Omental fat pad (tissue), 4 donors: ENCODE measurements at places on chromosomes 7 and 10.

DNA sequence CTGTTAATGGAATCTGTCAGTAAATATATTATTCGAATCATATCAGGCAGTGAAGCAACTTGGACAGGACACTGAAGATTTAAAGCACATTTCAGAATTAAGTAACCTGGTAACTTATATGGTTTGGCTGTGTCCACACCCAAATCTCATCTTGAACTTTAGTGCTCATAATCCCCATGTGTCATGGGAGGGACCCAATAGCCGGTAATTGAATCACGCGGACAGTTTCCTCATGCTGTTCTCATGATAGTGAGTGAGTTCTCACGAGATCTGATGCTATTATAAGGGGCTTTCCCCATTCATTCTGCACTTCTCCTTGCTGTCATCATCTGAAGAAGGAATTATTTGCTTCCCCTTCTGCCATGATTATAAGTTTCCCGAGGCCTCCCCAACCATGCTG lies 83.2 kb upstream of the COL1A2 start:
- DNase-seq: no peak

DNA sequence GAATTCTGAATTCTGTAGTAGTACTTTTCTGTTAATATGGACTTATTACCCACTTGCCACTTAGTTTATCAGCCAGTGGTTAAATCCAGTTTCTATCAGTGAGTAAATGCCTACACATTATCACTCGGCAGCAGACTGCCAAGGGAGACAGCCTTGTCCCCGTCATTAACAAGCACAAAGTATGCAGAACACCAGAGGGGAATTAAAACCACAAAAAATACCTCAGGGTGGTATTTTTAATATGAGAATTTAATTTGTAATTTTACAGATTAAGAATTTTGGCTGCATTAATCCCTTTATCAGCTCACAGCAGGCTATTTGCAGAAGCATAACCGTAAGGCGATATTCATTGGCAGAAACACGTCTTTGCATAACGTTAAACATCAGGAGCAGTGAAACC lies 150.0 kb upstream of the FZD1 start:
- DNase-seq: no peak

- DNase-seq: no peak
These were observed 20.0 kb upstream of the PARP12 start for GRCh38 chr7:140082770-140083169.

GRCh38 chr10:116802474-116802873 lies 46.8 kb upstream of the ENO4 start:
- DNase-seq: no peak

DNA sequence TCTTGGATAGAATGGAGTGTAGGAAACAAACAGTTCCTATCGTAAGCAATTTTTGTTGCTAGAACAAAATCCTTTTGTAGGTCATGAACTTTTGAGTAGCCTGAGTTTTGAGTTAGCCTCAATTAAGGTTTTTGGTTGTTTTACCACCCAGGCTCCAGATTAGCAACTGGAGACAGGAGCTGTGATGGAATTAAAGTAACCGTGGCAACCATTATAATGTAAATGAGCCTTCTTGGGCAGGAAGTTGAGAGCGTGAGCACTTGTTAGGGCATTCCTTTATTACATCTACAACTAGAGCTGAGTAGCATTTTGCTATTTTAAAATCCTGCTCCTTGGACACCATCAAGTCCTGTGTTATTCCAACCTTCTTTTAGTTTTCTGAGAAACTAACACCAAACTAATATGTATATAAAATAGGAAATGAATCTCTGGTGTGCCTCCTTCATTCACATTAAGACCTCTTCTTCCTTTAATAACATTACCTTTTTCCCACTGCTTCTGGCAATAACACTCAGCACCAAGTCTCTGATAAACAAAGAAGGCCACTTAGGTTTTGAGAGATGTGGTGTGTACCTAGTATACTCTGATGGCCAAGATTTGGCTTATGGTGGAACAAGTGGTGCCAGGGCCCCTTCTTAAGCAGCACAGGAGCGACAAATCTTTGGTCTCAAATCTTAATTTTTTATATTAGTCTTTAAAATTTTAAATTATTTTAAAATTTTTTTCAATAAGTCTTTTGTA lies 34.0 kb downstream of the AHCYL2 start:
- DNase-seq: no peak

GRCh38 chr7:75722373-75722772 lies 16.4 kb downstream of the HIP1 start:
- DNase-seq: no peak

DNA sequence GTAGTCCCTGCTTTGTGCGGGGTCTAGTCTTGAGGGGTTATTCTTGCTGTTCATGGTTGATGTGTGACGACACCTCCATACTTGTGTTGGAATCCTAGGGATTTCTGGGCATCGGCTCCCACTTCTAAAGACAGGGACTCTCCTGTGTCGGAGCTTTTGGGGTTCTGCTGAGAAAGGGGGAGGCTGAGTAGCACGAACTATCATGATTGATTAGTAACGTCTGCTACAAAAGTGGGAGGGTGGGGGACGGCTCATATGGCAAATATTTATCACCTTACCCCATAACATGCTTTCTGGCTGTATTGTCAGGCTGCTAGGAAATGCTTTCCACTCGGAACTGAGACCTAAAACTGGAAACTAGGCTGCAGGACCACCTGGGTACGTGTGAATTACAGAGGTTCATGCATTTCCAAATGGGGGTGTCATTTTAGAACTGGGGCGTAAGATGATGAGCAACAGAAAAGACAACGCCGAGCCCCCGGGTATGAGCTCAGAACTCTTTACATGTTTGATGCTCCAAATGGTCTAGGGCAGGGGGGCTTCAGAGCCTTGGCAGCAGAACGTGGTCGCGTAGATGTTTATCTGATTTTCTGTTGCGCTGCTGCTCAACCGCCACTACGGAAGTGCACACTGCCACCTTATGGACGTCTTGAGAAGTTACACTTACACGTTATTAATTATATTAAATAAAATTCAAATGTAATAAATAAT lies 15.1 kb upstream of the NME8 start:
- no peak for DNase-seq

DNA sequence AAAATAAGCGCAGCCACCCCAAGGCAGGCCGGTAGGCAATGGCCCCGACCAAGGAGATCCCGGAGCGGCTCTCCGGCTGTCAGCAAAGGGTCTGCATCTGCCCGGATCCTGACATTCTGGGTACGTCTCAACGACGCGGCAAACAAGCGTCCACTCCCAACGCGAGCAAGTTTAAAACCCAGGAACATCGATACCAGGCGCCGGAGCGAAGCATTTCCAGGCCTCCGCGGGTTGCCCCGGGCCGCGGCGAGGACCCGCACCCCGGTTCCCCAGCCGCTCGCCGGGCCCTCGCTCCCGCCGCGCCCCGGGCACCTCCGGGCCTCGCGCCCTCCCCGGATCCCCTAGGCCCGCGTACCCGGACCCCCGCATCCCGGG lies 453 bp downstream of the URGCP start:
- peak; percentile 31 for DNase-seq

- no peak for DNase-seq
These were observed 109.0 kb upstream of the STARD3NL start for GRCh38 chr7:38069052-38069451.

DNA sequence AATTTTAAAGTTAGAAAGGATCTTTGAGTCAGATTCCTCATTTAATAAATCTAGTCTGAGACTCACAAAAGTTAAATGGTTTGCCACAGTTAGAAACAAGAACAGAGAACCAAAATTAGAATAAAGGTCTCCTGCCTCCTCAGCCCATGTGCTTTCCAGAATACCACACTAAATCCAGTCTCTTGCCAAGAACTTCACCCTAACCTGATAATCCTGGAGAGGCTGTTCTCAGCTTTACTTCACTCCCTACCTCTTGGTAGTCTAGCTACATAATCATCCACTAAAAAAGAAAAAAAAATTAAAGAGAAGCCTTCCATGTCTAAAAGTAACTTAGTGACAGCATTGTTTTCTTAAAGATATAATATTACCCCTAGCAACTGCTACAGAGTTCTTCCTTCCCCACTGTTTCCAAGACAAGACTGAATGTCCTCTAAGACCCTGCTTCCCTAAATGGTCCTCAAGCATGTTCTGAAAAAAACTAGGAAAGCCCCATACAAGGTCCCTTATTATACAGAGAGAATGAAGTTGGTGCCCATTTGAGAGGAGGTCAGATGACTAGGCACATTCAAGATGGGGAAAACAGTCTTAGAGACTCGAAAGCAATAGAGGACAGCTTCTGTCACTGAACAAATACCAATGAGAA lies 56.8 kb downstream of the ZNF438 start:
- DNase-seq: no peak

GRCh38 chr7:125670926-125671572 lies 741.4 kb upstream of the POT1 start:
- DNase-seq: no peak

DNA sequence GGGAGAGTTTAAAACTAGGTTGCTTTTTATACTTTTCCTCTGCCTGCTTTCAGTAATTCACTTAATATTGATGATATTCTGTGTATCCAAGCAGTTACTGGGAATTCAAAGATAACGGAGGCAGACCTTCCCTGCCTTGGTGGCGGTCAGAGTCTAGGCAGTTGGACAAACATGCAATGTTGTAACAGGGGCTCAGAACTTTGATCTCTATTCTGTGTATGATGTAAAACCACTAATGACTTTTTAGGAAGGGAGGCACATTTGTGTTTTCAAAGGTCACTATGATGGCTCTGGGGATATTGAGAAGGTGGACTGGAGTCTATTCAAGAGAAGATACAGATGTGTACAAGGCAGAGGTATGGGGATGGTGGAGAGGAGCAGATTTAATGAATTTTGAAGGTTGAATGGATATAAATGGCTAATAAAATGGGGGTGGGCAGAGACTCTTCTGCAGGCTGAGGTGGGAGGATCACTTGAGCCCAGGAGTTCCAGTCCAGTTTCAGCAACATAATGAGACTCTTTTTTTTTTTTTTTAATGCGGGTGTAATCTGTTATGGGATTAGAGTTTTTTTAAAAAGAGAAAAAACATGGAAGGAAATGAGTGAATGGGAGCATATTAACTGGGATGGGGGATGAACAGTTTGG lies 5.7 kb upstream of the PON2 start:
- DNase-seq: no peak

DNA sequence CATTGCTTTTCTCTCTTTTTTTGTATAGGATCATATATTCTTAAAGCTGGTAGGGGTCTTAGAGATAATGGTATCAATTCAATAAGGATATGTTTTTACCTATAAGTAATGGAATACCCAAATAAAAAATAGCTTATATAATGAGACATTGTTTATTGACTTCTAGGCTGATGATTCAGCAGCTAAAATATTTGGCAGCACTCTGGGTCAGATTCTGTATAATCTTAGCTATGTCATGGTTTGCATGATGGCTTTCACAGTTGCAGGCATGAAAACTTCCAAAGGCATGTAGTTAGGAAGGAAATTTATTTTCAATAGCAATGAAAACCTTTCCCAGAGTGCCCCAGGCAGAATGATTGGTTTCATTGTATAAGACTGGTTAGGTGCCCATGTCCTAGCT lies 32.1 kb upstream of the A1CF start:
- DNase-seq: no peak

GRCh38 chr7:51246258-51247245 lies 70.1 kb downstream of the COBL start:
- DNase-seq: no peak

- no peak for DNase-seq
These were observed 254.9 kb downstream of the KIAA1217 start for GRCh38 chr10:24463611-24464426.

GRCh38 chr10:70763567-70763966 lies 21.6 kb downstream of the TBATA start:
- no peak for DNase-seq

- DNase-seq: no peak
These were observed 21.2 kb downstream of the NACAD start for GRCh38 chr7:45067582-45067981.

DNA sequence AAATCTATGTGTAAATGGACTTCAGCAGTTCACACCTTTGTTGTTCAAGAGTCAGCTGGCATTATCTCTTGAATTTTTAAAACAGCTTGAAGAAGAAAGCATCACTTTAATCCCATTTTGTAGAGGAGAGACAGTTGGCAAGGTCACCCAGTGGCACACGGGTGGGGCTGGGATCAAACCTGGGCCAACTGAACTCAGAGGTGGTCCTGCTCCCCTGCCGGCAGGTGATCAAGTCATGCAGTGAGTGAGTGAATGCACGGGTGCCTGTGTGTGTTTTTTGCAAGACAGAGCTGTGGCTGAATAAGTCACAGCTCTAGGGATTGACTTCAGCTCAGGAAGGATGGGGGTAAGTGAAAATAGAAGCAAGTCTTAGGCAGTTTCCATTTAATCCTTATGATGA lies 9.5 kb downstream of the GHRHR start:
- DNase-seq: no peak

DNA sequence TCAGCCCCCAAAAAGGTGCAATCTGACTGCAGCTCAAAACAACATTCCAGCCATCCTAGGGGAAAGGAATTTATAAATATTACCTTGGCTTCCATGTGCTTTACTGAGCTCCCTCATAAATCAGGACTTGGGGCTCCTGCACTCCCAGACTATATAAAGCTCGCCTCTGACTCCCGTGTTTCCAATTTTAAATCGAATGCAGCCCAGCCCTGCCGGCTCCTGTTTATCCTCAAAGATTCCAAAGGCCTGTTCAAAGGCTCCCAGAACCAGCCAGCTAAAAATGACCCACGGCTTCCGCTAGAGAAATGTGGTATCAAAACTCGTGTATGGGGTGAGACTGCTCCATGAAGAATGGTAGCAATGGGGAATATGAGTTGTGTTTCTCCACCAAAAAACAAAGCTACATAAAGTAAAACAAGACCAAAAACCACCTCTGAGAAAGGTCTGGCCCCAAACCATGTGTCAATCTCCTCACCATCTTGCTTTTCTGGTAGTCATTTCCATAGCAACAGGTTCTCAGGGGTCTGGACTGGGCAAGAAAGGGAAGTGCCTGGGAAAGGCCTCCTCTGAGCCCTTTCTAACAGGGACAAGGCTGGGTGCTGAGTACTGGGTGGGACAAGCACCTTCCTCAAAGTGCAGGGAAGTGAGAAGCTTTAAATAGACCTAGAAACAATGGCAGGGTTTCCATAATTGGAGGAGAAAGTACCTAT lies 5.1 kb downstream of the CALML3 start:
- no peak for DNase-seq

DNA sequence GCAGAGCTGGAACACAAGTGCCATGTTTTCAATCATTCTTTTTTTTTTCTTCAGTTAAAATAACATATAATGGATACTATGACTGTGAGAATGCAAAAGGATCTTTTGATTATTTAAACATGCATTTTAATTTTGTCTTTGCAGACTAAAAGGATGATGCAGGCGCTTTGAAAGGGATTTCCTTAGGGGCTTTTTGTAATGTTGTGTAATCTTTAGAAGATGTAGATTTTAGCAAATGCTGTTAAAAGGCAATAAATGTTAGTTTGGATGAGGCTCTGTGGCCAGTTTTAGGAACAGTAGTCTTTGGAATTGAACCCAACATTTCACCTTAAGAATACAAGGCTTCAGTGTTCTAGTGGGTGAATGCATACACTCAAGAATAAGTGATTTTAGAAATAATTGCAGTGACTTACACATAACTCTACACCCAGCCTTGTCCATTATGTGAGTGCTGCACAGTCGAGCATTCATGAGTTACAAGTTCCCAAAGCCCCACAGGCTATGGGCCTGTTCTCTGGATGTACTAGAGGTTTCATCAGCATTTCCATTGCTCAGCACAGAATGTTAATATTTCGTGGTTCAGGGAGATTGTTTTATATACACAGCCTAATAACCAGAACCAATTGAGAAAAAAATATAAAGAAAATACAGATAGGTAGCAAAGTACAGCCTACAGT lies 11.6 kb downstream of the PAPSS2 start:
- no peak for DNase-seq
